Glutamatergic neuron (in vitro differentiated cells): ENCODE measurements at places on chromosomes 13 and 19.

DNA sequence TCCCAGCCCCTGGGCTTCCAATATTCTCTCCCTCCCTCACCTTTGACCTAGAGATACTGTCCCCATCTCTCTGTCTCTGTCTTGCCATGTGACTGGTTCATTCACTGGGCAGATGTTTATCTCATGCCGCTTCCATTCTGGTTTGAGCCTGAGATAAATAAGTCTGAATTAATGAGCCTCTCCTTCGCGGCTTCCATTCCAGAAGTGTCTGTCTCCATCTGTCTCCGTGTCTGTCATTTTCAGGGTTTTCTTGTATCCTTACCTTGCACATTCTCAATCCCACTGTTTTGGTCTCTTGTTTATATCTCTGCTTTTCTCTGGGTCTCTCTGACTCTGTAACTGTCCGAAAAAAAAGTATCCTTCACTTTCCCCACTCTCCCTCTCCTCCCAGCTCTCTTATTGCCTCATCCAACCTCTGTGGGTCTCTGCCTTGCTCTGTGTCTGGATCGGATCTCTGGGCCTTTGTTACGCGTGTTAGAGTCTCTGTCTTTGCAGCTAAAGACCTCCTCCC lies 4.3 kb downstream of the SPHK2 start:
- no peak for DNase-seq

- DNase-seq, result no peak
Observed at GRCh38 chr19:47002853-47003610, 16.6 kb upstream of the NPAS1 start.

DNA sequence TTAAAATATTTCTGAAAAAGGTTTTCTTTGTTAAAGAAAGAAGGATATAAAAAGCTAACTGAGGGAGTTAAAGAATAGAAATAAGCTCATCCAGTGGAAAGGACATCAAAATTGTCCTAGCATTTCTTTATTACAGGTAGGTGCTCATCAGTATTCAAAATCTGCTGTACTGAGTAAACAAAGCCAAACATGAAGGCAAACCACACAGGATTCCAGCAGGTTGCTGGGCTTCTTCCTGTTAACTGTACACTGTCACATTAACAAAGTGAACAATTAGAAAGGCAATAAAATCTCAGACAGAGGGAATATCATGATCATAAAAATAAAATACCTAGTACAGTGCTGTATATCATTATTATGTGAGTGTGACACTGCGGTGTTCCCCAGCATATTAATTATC lies 1541.0 kb downstream of the SLITRK5 start:
- DNase-seq, result no peak

- DNase-seq, result no peak
Observed at GRCh38 chr13:100139817-100140216, 50.9 kb downstream of the PCCA start.

- no peak for DNase-seq
Observed at GRCh38 chr19:33134571-33135041, 2.7 kb downstream of the WDR88 start.

DNA sequence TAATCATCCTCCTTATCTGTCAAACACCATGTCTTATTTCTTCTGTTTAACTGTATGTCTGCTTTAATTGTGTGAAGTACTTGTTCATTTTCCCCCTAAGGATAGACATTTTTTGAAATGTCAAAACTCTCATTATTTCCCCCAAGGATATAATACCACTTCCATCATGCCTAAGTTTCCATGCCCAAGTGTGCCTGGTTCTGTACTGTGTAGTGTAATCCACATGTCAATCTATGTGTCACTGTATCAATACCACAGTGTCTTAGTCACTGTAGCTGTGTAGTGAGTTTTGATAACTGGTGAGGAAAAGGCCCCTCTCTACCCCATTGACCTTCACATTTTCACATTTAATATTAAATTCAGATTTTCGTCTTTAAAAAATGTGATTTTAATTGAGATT lies 1265.5 kb downstream of the PCDH9 start:
- DNase-seq, result no peak

DNA sequence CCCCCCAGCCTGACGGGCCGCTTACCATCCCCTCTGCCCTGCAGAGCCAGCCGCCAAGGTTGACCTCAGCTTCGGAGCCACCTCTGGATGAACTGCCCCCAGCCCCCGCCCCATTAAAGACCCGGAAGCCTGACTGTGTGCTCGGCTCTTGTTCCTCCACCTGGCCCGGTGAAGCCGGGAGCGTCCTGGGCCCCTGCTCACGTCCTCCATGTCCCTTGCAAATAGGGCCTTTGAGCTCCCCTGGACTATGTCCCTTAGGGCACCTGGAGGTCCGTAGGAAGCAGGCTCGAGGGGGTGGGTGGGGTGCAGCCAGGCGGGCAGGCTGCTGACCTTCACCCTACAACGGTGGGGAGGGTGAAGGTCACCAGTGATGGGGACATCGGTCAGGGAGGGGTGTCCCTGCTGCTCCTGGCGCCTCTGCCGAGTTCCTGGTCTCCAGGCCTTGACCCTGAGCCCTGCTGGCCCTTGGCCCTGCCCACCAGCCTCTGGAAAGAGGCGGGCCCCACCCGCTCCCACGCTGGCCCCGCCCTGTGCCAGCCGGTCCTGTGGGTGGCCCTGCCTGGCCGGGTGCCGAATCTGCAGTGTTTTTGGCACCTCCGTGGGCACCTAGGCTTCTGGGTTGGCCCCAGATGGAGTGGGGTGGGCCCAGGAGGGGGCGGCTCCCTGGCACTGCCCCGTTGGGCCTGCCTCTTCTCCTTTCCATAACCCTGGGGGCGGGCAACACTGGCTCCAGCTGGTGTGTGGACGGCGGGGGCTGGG lies 3.3 kb downstream of the ATP5F1D start:
- DNase-seq, result no peak

GRCh38 chr13:97058926-97059325 lies 64.7 kb upstream of the OXGR1 start:
- DNase-seq, result no peak

- no peak for DNase-seq
Observed at GRCh38 chr13:54175466-54175865, 1146.9 kb downstream of the OLFM4 start.

DNA sequence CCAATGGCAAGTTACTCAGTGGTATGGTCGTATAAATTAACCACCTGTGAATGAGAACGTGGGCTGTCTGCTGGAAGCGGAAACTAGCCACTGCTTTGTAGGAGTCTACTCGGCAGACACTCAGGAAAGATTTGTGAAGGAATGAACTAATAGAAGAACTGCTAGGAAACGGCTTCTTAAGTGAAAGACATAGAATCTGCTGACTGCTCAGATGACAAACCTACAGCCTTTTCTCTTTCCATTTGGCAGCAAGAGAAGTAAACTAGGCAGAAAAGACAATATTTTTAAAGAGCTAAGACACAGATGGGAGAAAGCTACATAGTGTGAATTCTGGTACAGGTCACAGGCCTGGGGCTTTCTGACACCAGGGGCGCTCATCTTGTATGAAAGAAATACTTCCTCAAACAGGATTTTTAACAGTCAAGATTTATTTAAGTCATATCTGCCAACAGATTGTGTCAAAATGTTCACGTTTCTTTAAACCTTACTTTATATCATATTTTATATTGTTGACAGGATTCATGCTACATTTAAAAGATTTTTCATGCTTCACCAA lies 78.4 kb downstream of the MIPEP start:
- no peak for DNase-seq

DNA sequence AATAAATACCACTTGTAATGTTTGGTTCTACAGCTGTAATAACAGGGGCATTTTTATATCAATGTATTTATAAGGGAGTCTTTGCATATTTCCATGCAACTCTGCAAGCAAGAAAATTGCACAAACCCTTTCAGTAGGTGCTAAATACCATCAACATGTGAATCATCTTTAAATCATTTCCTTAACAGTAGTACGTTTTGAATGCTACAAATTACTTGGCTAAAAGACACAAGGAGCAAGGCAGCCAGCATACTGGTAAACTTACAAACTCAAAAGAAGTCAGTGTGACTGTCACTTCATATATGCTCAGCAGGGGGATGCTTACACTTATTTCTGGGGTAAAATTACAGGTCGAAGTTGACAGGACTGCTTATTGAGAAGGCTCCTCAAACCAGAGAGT lies 402.4 kb downstream of the EFNB2 start:
- no peak for DNase-seq

- no peak for DNase-seq
Observed at GRCh38 chr19:30109565-30109964, 167.5 kb downstream of the URI1 start.

DNA sequence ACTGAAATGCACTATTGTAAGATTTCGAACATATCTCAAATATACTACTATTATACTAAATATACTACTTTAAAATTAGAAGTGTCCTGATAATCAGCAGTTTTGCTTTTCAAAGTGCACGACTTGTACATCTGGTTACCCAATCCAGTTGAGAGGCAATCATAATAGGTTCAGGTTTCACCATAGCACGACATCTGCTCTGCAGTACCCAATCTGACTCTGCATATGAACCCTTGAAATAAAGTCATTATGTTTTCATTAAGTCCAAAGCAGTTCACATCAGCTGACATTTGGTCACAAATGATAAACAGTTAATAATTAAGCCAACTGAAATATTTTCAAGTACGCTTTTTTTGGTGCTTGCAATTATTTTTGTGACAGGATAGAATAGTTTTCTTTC lies 90.6 kb downstream of the PCDH9 start:
- DNase-seq, result no peak

- no peak for DNase-seq
Observed at GRCh38 chr19:1521636-1522035, 2.2 kb upstream of the PLK5 start.

DNA sequence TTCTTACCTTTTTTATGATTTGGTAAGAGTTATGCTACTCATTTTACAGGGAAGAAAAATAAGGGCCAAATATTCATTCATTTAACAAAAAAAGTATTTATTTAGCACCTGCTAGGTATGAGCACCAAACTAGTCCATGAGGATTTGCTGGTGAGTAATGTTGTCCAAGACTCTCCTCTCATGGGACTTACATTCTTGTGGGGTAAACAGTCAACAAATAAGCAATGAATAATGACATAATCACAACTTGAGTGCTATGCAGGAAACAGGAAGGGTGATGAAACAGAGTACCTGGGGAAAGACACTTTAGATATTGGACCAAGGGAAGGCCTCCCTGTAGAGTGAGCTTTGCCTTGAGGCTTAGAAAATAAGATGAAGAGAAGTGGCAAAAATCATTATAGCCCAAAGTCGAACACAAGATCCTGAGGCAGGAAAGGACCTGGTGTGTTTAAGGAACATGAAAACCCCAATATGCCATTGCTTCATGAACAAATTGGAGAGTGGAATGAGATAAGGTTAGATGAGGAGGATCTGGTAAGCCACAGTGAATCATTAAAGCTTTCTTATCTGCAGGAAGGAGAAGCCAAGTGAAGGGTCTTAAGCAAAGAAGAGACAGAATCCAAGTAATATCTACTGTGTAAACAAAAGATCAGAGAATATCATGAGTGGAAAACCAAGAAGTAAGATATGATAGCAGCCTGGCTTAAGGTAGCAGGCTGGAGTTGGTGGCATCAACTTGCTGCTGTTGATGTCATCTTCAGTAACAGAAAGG lies 294.5 kb upstream of the NBEA start:
- no peak for DNase-seq

- DNase-seq, result peak; percentile 71
Observed at GRCh38 chr19:917323-918151, at the start of gene KISS1R. Gene KISS1R, plus strand, starts transcription at chr19:917333. Its CDS starts 170 bp downstream, at chr19:917503.

DNA sequence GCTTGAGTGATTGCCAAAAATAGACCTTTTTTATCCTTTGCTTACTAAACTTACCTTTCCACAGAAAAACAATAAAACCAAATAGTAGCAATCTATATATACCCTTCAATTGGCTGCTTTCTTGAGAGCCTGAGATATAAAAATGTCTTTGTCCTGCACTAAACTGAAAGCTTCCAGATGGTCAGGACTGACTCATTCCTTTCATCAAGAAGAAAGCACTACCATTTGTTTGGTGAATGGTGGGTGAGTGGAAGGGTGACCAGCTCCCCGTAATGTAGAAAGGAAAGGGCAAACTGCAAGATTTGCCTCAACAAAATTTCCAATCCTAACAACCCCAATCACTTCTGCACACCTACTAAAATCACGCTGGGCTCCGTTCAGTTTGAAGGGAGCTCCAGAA lies 67.8 kb downstream of the SACS start:
- DNase-seq, result no peak

- no peak for DNase-seq
Observed at GRCh38 chr13:51000061-51000460, 90.5 kb downstream of the RNASEH2B start.

DNA sequence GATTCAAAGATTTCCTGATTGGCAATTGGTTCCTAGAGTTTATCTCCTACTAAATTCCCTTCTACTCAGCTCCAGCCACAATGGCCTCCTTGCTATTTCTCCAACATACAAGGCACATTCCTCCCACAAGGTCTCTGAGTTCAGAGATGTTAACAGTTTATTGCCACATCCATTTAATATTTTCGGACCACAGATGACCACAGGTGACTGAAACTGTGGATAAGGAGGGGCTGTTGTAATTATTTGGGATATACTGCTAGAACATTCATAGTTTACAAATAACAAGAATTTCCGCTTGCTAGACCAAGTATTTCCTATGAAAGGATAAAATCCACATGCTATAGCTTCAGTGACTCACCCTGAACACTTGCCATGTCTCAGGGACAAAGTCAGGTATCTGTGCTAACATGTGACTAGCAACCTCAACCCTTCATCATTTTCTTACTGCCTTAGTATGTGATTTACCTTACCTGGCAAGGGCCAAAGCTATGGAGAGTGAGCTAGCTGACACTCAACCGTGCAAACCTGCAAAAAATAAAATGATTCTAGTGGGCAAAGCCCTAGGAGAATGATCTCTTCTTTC lies 117.7 kb downstream of the TBC1D4 start:
- no peak for DNase-seq

GRCh38 chr13:28476919-28477708 lies 17.8 kb downstream of the FLT1 start:
- no peak for DNase-seq

DNA sequence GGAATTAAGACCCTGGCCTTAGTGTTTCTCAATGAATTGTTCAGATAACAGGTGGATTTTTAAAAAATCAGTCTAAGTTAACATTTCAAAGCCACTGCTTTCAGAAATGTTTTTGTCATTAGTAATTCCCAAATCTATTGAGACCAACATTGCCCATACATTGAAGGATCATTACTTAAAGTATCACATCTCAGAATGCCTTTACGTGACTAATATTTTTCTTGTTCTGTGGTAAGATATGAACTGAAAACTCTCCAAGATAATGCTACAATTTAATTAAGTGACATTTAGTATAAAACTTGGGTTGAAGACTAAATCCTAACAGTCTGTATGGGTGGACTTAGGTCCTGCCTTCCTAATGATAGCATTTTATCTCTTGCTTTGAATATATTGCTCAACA lies 59.4 kb upstream of the POSTN start:
- DNase-seq, result no peak

GRCh38 chr13:39415008-39415802 lies 187.8 kb downstream of the LHFPL6 start:
- DNase-seq, result peak; percentile 34

- no peak for DNase-seq
Observed at GRCh38 chr19:6229216-6229913, 50.4 kb downstream of the MLLT1 start.

DNA sequence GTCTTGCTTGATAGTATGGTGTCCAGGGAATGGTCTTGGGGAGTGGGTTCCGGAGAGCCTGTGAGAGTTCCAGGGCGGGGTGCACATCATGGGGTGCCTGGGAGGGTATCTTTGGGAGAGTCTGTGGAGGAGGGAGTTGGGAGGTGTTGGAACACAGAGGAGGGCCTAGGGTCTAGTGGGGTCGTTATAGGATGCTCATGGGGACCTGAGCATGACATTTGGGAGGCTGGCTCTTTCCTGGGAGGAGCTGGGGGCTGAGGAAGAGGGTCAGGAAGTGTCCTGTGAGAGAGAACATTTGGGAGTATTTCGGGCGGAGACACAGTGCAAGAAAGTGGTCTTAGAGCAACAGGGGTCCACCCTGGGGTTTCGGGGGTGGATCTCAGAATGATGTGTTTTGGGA lies 2.7 kb downstream of the ACTL9 start:
- DNase-seq, result no peak
